Activated CD4-positive, alpha-beta T cell treated with anti-CD3 and anti-CD28 coated beads for 36 hours (primary cell): ENCODE measurements at places on chromosomes 1 and 21. TPM values are rescaled to one million over a fixed set of nuclear protein-coding genes. Genes with fewer than 3 reads are reported as not detected.

- no peak for DNase-seq
Measured at GRCh38 chr1:9809100-9809510, 14.7 kb downstream of the CLSTN1 start.

DNA sequence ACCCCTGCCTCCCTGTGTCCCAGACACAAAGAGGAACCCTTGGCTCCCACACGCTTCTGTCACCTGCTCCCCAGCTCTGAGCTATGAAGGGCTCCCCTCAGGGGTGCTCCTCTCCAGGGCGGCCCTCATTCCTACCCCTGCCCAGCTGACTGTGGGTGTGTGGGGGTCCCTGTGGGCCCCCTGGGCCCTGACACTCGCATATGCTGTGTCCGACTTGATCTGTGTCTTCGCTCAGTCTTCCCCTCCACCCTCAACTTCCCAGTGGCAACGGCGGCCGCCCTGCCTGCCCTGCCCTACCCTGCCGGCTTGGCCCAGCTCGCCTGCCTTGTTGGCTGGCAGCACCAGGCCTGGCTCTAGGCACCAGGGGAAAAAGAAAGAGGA, 1.2 kb downstream of the KCNQ4 start:
- DNase-seq: no peak

Gene FCRL5
- total RNA-seq: not detected

DNA sequence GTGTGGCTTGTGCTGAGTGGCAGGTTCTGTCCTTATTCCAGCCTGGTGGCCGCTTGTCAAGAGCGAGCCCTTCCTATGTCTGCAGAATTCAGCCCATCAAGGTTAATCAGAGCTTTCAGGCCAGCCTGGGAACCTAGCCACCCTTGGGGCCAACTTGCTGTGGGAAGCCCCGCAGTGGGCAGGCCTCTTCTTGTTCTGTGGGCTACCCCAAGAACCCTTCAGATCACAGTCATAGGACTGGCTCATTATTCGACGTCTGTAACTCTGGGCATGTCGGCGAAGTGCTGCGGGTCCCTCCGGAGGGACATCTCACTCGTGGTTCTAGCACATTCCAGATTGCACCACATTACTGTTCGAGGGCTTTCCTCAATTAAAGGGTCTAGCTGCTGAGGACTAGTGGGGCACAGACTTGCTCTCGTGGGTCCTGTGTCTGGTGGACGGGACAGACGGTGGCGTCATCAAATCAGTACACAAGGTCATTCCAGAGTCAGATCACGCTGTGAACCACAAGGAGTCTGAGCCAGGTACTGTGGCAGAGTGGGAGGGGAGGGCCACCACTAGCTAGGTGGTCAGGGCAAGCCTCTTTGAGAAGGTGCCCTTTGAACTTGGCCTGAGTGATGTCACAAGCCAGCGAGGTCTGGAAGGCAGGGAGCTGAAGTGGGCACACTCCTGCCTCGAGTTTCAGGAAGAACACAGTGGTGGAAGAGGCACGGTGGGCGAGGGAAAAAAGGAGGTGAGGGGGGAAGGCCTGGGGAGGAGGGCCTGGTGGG, 20.3 kb upstream of the TNFRSF1B start:
- no peak for DNase-seq

Gene YARS1
- total RNA-seq: 259 TPM

DNA sequence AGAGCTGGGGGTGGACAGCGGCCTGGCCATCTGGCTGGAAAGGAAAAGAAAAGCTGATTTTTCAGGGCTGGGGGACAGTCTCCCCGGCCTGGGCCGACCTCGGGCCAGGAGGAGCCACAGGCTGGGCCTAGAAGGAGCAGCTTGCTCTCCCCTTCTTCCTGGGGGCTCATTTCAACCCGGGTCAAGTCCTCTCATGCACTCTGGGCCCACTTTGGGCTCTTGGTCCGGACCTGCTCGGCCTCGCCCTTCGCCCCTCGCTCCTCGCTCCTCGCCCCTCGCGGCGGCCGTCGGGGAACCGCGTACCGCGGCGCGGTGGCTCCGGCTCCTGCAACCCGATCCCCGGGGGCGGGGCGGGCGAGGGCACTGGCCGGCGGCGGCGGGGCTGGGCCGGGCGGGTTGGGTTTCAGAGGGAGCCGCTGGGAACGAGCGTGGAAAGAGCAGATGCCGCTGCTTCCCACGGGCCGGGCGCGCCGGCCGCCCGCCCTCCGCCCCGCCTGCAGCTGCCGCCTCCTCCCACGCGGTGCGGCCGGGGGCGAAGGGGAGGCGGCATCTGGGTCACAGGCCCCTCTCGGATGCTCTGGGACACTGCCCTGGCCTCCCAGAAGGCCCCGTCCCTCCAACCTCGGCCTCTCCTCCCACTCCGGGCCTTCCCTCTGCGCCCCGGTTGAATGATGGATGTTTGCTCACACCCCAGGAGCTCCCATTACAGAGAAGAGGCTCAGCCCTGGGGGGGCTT, 6.6 kb downstream of the HEYL start:
- no peak for DNase-seq
